ENCODE measurements at places on chromosomes 2 and 18. TPM values are rescaled to one million over a fixed set of nuclear protein-coding genes. Genes with fewer than 3 reads are reported as not detected.

The CD8A gene
- 0.37 TPM for total RNA-seq

The KCNJ3 gene
- total RNA-seq: not detected

The RABL2A gene
- 9.8 TPM for total RNA-seq

The PASK gene
- 8.7 TPM for total RNA-seq

The HOXD9 gene
- total RNA-seq: 1.7 TPM

The MARCHF7 gene
- 56.5 TPM for total RNA-seq

The GLI2 gene
- 24.1 TPM for total RNA-seq

The KIAA2012 gene
- not detected for total RNA-seq

The ZRANB3 gene
- 6.6 TPM for total RNA-seq

The ABCB11 gene
- total RNA-seq: 0.01 TPM

The TMEM247 gene
- total RNA-seq: not detected

The GALNT3 gene
- not detected for total RNA-seq

The RAB6C gene
- total RNA-seq: not detected

The TCF23 gene
- not detected for total RNA-seq

The SULT1C2 gene
- 0.48 TPM for total RNA-seq

The BOLL gene
- not detected for total RNA-seq

The LOXHD1 gene
- total RNA-seq: not detected

The PKDCC gene
- total RNA-seq: 17.1 TPM

The C2orf15 gene
- total RNA-seq: 0.73 TPM

The WDR12 gene
- total RNA-seq: 81.5 TPM

The RPRM gene
- not detected for total RNA-seq

The BOK gene
- total RNA-seq: 32.1 TPM

The E2F6 gene
- 25.3 TPM for total RNA-seq

The DHRS9 gene
- 2.8 TPM for total RNA-seq

The NBAS gene
- 15.6 TPM for total RNA-seq

The CELF4 gene
- 0.10 TPM for total RNA-seq

The C1QL2 gene
- total RNA-seq: 0.06 TPM

The MDH1B gene
- total RNA-seq: 1.6 TPM

The NR4A2 gene
- total RNA-seq: 2.9 TPM

The BCL11A gene
- 0.20 TPM for total RNA-seq

The UGT1A5 gene
- total RNA-seq: not detected

The DPYSL5 gene
- 6.8 TPM for total RNA-seq

The STARD6 gene
- not detected for total RNA-seq

The RGPD4 gene
- total RNA-seq: 0.08 TPM

The NTSR2 gene
- total RNA-seq: not detected

The OR6B2 gene
- not detected for total RNA-seq

The ICA1L gene
- 1.4 TPM for total RNA-seq

The AQP12A gene
- not detected for total RNA-seq

Measured in A549 treated with CORT108297 at 1 μM for 4 hours (cell line).